ENCODE measurements at places on chromosomes 4 and X.

GRCh38 chrX:74104356-74105015 lies 199.5 kb upstream of the ZCCHC13 start:
- DNase-seq, result no peak

- no peak for DNase-seq
Observed at GRCh38 chr4:70940134-70940533, 38.0 kb downstream of the MOB1B start.

DNA sequence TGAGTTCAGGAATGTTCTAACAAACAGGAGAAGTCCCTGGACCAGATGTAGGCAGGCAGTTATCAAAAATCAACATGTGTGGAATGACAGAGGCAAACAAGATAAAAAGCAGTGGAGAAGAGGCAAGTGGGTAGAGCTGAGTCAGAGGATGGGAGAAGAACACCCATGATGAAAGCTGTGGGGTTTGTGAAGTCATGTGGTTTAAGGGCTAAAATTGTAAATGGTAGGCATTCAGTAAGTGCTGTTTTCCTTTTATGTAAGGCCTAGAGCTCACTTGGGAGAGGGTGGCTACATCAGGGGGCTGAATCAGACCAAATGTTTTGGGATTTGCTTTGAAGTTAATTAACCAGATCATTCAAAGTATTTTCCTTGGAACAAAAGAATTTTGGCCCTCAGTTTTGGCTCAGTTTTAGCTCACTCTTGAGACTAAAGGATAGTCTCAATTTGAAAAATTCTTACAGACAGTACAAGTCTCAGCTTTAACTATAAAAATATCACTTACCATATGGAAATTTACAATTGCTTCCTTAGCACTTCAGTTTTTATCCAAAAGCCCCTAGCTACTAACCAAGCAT lies 114.5 kb upstream of the PCDH7 start:
- DNase-seq, result no peak

DNA sequence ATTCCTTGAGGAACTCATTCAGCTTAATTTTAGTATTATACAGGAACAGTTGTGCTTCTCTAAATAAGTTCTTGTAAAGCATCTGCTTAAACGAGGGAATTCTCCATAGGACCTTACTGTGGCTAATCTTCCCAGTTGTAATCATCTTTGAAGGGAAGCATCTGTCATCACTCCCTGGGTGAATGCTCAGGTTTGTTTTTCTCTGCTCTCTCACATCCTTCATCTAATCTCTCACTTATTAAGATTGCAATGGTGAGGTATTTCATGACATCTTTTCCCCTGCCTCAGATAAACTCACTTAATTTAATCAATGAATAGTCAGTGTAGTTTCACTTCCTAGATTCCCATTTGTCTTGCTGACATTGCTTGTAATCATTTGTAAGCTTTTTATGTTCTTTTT lies 121.8 kb upstream of the ADAMTS3 start:
- no peak for DNase-seq

GRCh38 chr4:152500800-152501434 lies 35.0 kb downstream of the FBXW7 start:
- DNase-seq, result peak; percentile 29

GRCh38 chrX:136159611-136160025 lies 12.3 kb downstream of the FHL1 start:
- no peak for DNase-seq

GRCh38 chr4:126603825-126604224 lies 1028.9 kb upstream of the INTU start:
- no peak for DNase-seq

GRCh38 chrX:129791961-129792570 lies 12.3 kb downstream of the SASH3 start:
- no peak for DNase-seq

DNA sequence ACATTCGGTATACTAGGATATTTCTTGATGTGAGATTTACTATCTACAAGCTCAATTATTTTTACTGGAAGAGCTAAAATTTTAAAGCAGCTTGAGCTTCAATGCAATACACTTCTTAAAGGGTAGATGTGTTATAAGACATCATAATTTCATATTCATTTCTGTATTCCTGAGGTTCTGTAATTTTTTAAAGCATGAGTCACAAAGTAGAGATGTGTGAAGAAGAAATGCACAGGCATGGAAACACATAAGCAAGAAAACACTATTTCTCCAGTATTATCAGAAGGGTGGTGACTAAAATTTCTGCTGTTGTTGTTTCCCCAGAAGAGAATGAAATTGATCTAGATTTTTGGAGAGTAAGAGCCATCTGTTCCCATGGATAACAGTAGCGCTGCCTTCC lies 72.6 kb downstream of the INPP4B start:
- DNase-seq, result no peak

DNA sequence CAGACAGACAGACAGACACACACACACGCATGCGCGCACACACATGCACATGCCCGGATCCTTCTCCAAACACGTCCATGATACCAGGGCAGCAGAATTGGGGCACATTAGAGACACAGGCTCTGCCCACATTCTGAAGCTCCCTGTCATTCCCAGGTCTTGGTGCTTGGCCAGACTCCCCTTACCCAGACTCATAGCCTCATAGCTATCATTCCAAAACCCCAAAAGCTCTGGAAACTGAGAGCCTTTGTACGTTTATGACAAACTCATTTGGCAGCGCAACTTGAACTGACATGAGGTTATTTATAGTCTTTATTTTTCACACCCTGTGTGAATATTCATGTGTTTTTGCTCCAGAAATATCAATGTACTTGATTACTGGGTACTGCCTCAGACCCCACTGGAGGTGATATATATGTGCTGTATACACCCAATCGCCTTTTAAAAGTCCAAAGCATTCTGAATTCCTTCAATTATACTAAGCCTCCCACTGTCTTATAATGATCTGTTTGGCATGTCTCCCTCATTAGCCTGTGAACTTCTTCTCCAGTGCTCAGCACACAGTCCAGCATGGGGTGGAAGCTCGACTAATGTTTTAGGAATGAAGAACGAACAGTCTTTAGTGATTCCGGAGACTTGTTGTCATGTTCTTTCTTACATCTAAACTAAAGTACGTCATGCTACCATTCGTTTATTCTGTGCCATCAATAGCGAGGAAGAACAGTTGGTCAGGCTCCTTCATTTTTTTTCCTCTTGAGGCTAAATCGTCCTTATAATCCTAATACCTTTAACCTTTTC lies 45.0 kb downstream of the RTL9 start:
- no peak for DNase-seq

DNA sequence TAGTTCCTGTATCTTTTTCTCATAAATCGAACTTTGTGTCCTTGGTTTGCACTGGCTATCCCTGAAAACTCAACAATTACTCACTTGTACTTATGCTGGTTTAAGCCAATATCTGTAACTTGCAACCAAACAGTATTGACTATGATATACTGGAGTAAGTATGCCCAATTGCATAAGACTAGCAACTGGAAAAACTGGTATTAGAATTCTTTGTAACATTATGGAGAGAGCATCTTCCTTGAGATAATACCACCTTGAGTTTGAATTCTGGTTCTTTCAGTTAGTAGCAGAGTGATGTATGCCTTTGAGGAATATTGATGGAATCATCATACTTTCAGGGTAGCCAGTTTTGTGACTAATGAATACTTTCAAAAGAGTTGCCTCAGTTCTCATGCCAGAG lies 28.1 kb downstream of the BMP3 start:
- no peak for DNase-seq

- no peak for DNase-seq
Observed at GRCh38 chrX:111254896-111255693, 15.2 kb downstream of the CAPN6 start.

DNA sequence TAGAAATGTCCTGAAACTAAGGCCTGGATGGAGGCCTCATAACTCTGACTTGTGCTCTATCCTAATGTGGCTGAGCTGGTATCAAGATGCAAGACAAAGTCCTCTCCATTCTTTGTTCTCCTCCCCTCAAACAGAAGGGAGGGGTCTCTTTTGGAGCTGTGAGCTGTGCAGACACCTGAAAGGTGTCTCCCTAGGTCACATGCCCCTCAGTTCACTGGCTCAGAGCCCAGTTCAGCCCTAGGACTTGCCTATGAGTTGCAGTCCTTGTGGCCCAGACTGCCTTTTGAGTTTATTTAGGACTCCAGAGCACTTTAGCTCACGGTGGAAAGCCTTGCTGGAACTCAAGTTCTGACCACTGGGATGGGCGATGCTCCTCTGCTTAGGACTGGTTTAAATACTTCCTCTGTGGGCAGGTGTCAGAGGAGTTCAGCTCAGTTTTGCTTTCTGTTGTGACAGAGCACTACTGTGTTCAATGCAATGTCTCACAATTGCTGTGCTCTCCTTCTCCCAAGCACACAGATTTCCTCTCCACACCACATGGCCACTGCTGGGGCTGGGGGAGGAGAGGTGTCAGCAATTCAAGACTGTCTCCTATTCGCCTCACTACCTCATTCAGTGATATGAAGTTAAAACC lies 84.8 kb upstream of the ZNF827 start:
- DNase-seq, result no peak

- no peak for DNase-seq
Observed at GRCh38 chrX:29237972-29238371, 650.7 kb downstream of the IL1RAPL1 start.

DNA sequence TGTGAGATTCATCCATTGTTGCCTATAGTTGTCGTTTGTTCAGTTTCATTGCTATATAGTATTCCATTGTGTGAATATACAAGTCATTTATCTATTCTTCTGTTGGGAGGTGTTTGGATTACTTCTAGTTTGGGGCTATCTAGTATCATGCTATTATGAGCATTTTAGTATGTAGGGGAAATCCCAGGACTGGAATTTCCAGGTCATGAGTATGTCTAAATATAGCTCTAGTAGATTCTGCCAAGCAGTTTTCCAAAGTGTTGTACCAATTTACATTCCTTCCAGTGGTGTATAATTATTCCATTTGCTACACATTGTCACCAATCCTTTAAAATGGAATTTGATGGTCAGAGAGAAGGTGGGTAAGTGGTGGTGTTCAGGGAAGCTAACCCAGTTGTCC lies 30.1 kb downstream of the EGFL6 start:
- DNase-seq, result no peak

DNA sequence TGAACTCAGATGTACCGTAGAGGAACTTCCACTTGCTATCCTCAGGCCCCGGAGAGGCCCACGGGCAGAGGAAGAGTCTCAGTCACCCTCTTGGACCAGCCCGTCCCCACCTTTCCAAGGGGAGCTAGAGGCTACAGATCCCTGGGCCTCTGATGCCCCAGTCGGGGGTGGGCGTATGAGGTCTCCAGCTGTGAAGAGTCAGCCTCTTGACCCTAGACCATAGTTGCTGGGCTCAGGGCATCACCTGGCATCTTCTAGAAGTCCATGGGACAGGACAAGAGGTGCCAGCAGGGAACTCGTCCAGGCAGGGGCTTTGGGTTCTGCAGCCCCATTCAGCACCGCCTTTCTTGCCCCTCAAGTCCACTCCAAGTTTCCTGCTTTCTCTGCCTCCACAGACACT lies 11.6 kb downstream of the SASH3 start:
- no peak for DNase-seq

DNA sequence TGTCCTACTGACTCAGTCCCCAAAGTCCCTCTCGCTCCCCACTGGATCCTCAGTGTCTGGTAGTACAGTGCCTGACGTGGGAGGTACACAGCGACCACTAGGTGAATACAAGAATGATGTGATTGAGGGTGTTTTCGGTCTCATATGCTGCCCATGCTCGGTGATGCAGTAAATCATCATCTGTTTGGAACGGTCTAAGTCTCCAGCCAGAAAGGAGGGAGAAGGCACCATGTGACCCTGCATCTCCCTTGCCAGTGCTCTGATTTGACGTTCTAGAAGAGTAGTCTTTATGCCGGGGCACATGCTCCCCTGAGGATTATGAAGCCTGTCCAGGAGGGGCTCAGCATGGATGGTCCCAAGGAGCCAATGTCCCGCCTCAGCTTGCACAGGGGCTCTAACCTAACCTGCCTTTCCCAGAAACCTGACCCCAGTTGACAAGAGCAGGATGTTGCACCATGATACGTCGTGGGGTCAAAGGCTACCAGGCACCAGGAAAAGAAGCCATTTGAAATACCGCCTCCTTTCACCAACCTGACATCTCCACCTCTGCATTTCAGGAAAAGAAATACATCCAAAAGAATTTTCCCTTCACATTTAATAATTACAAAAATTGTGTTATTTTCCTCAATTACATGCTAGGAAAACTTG lies 13.8 kb upstream of the PLXNB3 start:
- no peak for DNase-seq

GRCh38 chrX:140661643-140662042 lies 47.9 kb upstream of the LINC00632 start:
- no peak for DNase-seq

DNA sequence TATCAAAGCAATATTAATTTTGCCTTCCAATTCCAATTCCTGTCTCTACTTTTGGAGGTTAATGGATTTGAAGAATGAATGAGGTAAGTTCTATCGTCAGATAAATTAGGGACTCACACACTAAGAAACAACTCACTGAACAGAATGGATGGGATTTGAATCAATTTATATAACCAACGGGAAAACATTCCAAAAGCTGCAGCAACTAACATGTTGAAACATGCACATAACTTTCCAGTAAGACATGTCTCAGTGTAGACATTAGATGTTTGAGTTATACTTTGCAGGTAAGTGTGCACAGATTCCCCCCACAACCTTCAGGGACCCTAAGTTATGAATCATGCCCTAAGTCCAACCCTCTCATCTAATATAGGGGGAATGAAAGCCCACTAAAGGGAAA lies 34.3 kb downstream of the TFDP3 start:
- DNase-seq, result no peak

GRCh38 chr4:134343081-134343480 lies 141.5 kb upstream of the PABPC4L start:
- DNase-seq, result no peak

DNA sequence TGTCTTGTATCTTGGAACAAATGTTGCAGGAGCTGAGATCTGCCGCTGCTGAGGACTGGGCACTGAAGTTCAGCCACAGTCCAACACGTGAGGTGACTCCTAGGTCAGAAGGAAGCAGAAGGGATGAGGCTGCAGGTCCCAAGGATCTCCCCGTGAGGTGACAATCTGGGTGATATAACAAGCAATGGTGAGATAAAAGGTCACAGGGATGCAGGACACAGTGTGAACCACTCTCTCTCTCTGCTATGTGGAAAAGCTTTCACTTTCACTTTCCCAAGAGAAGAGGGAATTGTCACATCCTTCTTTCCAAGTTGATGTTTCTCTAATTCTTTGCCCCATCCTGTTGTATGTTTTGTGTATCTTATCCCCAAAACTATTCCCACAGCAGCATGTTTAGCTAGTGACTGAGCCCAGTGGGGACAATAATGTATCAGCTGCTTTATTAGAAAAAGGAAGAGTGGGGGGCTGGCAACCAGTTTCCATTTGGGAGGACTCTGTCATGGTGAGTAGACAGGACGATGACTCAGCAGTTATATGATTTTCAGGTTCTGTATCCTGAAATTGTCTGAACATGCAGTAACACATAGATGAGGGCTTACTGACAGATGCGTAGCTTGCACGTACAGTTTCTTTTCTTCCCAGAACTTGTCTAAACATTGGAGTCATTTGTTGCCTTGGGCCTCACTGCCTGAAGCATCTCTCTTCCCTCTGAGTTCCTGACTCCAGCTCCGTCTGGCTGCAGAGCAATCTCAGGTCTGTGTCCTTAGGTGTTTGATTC lies 1415.8 kb upstream of the TENM3 start:
- no peak for DNase-seq
